ENCODE measurements at places on chromosomes 13 and 19.
A peak's percentile ranks its signal among the peaks of the same experiment; 100 is the strongest.

DNA sequence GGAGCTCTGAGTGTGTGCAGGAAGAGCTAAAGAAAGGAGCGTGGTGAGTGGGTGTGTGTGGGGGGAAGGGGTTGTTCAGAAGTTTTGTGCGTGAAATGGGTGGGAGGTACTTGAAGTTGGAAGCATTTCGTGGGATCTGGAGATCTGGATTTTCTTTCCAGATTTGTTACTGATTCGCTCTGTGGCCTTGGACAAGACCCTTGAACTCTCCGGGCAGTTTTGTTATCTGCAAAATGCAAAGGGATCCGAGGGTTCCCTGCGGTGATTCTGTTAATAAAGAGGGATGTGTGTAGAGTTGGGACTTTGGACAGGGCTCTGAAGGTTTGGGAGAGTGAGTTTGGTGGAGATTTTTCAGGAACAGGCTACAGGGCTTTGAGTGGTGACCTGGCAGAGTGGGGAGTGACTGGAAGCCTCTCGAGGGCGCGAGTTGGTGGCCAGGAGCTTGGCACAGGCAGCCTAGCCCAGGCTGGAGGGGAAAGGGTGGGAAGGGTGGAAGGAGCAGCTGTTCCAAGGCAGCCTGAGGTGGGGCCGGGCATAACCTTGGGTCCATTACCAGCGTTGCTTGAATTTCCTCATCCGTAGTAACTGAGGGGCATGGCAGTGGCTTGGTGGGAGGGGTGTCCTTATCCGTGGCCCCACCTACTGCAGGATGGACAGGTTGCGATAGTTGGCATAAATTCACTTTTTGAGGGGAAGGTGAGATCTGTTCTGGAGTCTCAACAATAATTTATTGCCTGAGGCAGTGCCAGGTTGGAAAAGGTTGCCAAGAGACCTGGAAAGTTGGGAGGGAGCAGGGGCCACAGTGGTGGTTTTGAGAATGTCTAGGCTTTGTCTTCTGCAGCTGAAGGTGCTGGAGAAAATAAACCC is 2.1 kb downstream of the ACTN4 start:
- DNase-seq: peak; percentile 82

GRCh38 chr13:101283782-101284181 is 132.5 kb downstream of the NALCN start:
- no peak for DNase-seq

DNA sequence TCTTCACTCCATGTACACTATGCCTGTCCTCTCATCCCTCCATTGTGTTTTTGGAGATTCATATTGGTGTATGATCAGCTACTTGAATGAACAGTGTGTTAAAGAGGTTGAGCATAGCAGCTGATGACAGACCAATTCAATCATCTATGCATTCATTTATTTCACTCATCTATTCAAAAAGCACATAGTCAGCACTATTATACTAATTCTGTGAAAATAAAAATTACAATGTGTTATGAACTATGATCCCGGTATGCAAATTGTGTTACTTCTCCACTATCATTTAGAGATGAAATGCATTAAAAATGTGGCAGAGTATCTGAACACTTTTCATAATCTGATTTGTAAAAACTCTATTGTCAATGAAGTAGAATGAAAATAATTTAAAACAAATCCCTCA is 5.9 kb downstream of the TRPC4 start:
- DNase-seq: no peak

DNA sequence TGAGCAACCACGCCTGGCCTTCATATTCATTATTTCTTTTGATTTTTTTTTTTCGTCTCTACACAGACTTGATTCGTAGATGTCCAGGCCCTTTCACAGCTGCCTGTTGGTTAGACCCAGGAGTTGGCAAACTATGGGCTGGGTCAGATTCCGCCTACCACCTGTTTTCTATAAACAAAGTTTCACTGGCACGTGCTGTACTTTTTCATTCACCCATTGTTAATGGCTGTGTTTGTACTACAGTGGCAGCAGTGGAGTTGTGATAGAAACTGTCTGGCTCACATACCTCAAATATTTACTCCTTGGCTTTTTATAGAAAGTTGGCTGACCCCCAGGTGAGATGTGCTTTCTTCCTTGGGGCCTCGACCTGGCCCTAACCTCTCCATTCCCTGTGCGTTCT is 72.9 kb upstream of the TEX29 start:
- DNase-seq: peak; percentile 88

DNA sequence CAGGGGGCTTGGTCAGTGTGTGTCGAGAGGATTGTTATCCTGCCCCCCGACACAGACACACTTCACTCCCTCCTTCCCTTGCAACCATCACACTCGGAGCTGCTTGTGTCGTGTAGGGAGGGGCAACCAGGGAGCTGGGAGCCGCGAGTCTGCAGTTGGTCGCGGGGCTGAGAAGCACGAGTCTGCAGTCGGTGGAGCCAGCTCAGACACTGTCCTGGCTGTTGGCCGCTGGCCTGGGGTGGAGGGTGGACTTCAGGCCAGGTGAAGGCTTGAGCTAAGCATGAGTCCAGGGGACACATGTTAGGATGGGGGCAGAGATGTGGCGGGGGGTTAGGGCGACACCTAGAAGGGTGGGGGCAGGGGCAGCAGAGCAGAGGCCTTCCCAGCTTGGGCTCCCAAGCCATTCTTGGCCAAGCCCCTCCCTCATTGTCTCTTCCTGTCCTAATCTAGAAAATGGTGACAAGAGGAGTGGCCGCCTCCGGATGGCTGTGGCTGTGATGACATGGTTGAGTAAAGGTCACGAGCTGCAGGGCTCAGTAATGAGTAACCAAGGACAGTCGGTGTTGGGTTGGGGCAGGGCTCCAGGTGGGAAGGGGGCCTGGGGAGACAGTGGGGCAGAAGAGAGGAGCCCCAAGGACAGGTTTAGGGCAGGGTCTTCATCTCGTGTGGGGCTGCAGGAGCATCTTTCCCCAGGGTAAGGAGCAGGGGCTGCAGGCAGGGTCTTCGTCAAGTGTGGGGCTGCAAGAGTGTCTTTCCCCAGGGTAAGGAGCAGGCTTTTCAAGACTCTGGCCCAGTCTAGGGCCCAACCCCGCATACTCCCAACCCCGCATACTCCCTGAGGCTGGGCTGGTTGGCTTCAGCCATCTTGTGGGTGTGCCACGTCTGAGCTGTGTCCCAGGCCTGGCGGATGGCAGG is 8.6 kb downstream of the PPP5C start:
- DNase-seq: no peak

DNA sequence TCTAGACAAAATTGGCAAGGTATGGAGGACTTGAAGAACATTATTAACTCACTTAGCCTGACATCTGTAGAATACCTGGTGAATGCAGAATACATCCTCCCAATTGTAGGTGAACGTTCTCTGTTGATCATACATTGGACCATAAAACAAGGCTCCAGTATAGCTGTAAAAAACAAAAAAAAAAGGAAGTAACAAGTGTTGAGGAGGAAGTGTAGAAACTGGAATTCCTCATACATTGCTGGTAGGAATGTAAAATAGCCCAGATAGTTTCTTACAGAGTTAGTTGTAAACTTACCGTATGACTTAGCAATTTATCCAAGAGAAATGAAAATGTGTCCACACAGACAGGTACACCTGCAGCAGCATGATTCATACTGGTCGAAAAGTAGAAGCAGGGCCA is 44.8 kb downstream of the TSSK6 start:
- DNase-seq: no peak

GRCh38 chr13:28204690-28205443 is 66.5 kb downstream of the PAN3 start:
- no peak for DNase-seq

- DNase-seq: no peak
These were observed 3.0 kb downstream of the PPP6R1 start for GRCh38 chr19:55255618-55256423.

DNA sequence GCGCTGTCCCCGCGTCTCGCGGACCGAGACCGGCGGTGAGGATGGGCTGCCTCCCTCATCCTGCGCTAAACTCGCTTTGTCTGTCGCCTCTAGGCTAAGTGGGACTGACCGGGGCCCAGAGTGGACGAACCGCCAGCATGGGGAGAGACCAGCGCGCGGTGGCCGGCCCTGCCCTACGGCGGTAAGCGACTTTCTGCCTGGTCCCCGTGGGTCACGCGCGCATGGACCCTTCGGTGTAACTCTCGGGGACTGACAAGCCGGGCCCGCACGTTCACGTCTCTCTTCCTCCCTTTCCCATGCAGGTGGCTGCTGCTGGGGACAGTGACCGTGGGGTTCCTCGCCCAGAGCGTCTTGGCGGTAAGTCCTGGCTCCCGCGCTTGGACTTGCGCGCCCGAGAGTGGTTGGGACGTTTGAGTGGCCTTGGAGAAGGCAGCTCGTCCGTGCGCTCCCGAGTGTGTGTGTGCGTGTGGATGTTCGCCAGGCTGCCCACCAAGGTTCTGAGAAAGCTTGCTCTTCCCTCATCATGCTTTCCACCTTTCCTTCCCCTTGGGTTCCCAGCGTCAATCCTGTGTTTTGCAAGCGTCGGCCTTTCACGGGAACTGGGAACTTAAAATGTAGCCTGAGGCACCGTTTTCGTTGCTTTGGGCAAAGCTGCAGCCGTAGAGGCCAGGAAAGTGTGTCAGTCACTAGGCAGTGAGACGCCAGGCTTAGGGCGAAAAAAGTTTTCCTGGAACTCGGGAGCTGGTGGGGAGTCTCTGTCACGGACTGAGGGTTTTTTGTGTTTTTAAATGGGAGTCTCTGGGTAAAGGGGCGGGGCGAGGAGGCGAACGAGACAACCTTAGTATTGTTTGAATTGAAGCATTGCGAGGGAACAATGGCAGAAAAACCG is 927 bp downstream of the COL4A2 start:
- DNase-seq: no peak

DNA sequence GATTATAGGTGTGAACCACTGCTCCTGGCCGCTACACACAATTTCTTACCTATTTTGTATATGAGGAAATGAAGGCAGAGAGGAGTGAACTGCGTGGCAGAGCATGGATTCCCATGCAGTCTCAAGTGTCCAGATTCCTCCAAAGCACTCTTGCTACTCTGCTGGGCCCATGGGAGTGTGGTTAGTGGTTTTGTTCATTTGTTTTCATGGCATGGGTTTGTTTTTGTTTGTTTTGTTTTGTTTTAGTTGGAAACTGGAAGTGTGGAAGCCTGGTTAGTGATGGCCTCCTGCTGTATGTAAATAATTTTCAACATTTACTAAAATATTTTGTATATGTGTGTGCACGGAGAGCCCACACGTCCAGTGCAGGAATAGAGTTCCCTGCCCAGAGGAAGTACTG is 61.3 kb upstream of the LRCH1 start:
- DNase-seq: no peak

- no peak for DNase-seq
These were observed 60.9 kb downstream of the ACSBG2 start for GRCh38 chr19:6196361-6196760.

GRCh38 chr19:38543286-38543806 is 74.4 kb downstream of the MAP4K1 start:
- no peak for DNase-seq

DNA sequence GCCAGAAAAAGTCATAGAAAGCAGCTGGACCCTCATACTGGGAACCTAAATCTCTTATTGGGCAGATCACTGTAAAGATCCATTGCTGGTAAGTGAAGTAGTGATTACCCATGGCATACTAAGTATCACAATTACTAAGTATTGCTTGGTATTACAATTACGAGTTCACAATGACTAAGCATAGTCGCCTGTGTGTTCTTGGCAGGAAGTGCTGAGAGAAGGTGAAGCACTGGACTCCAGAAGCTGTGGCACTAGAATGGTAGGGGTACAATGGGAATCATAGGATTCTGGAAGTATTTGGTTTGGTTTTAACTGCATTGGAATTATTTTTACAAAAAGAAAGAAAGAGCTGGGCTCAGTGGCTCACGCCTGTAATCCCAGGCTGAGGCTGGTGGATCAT is 20.3 kb downstream of the LGALS16 start:
- no peak for DNase-seq

GRCh38 chr19:27774337-27774736 is 1438.6 kb downstream of the UQCRFS1 start:
- no peak for DNase-seq

DNA sequence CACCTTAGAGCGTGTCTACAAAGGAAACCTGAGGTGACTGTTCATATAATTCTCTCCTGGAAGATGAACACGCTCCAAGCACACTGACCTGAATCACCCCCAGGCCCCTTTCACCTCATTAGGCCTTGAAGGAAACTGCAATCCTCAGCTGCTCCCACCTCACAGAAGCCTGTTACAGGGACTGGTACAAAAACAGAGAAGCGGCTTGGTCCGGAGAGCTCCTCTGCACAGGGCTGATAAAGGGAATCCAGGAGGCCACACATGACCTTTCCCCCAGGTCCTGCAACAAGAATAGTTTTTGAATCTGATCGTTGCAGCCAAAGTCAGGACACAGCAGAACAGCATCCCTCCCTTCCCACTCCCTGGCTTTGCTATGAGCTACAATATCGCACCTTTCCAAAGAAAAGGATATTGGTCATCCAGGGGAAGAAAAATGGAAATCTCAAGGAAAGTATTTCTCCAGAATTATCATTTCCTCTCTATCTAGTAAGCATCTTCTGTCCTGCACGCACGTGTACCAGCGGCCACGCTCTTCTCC is 666.7 kb downstream of the UQCRFS1 start:
- no peak for DNase-seq

GRCh38 chr19:12899891-12900518 is 9.0 kb downstream of the GCDH start:
- DNase-seq: no peak

DNA sequence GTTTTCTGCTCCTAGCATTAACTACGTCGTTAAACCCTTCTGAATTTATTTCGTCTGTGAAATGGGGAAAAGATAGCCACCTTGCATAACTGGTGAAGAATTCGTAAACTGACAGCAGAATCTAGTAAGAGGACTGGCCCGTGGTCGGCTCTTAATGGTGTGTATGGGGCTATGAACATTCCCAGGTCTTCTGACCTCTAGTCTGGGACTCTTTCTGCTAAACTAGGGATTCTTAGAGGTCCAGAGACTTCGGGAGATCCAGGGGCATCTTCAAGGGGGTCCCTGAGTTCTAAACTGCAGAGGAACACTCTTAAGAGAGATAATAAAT is 231.1 kb upstream of the SERP2 start:
- peak; percentile 19 for DNase-seq

GRCh38 chr13:110371550-110372465 is 64.7 kb downstream of the COL4A2 start:
- DNase-seq: no peak

DNA sequence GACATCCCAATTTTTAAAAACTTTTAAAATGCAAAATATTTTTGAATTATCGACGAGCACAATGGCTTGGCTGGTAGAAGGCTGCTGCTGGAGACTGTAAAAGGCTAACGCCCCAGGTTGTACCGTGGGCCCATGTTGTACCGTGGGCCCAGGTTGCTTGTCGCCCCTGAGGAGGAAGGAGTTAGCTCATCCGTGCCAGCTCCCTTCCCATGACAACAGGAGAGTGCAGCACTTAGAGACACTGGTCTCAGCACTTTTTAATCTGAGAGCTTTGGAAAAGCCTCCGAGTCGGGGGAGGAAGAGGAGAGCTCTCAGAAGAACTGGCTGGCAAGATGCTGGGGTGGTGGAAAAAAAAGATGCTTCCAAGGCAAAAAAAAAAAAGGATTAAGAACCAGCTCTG is 50.3 kb upstream of the CACNA1A start:
- DNase-seq: no peak

- no peak for DNase-seq
These were observed 22.3 kb downstream of the EPS15L1 start for GRCh38 chr19:16449330-16449961.

- no peak for DNase-seq
These were observed 6.7 kb downstream of the ZNF44 start for GRCh38 chr19:12287958-12288500.

GRCh38 chr19:9935506-9936325 is 599 bp downstream of the OLFM2 start:
- no peak for DNase-seq

All from prostate gland (tissue), 2 donors.